Mucosa of gallbladder (tissue), 1 donor: ENCODE measurements at places on chromosomes 6 and 20. TPM values are rescaled to one million over a fixed set of nuclear protein-coding genes. Genes with fewer than 3 reads are reported as not detected.

DNA sequence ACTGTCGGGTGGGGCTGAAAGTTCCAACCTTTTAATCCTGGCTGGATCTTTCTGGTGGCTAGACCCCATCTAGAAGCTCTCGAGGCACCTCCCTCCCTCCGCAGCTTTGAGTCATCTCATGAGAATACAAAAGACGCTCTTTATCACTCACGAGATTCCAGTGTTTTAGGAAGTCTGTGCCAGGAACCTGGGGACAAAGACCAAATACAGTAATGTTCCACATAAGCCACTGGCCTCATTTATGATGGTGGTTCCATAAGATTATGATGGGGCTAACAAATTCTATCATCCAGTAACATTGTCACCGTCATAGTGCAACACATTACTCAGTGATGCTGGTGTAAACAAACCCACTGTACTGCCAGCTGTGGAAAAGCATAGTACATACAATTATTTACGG, 48.7 kb downstream of the NCOA7 start:
- DNase-seq = no peak

DNA sequence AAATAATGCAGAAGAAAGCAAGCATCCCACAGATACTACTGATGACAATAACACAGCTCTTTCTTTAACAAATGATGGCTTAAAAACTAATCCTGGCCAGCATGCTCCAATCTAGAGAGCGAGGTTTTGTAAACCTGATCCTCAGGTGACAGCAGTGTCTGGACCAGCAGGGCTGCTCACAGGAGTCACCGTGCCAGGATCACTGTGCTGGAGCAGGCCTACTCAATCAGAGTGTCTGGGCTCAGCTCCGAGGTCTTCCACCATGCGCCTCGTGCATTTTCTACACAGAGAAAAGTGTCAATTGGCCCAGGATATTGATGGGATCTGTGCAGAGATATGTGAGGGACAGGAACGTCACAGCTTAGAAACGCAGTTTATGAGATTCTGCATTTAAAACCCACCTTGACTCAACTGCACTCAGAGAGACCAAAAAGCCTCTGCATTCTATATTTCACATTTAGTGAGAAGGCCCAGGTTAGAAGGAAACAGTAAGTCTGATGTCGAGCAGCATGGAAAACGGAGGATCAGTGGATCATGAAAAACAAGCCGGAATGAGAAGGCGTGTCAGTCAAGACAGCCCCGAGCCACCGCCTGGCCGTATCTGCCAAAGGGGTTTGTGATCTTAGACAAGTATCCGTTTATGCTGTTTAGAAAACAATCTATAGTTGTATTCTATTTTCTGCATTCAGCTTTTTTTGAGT, 7.8 kb downstream of the RAMACL start:
- no peak for DNase-seq

GRCh38 chr6:72649032-72649984, 27.4 kb downstream of the KCNQ5 start:
- DNase-seq = no peak

DNA sequence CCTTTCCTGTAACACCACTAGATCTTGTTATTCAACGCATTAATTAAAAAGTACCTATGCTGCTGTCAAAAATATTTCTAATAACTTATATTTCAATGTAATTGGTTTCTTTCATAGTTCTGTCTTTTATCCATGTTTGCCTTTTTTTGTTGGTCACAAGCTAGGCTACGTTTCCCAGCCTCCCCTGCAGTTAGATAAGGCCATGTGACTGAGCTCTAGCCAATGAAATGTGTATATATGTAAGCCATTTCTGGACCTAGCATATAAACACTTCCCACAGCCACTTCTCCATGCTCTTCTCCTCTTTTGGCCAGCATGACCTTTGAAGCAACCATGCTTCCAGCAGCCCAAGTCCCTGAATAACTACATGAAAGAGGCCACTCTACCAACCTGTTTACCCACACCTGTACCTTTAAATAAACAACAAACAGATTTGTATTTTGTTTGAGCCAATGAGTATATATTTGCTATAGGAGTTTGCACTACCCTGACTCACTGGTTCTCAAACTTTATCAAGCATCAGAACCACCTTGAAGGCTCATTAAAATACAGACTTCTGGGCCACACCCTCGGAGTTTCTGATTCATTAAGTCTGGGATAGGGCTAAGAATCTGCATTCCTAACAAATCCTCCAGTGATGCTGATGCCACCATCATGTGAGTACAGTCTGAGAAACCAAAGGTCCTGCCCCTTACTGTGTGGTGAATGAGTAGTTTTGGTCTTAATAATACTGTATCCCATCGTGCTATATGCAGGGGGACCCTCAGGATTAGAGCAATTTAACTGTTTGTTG, 45.6 kb upstream of the BEND6 start:
- DNase-seq = no peak

- peak; percentile 20 for DNase-seq
These were observed 36.8 kb downstream of the YTHDF1 start for GRCh38 chr20:63178889-63179686.

GRCh38 chr20:6704132-6704861, 63.2 kb upstream of the BMP2 start:
- DNase-seq = peak; percentile 59

DNA sequence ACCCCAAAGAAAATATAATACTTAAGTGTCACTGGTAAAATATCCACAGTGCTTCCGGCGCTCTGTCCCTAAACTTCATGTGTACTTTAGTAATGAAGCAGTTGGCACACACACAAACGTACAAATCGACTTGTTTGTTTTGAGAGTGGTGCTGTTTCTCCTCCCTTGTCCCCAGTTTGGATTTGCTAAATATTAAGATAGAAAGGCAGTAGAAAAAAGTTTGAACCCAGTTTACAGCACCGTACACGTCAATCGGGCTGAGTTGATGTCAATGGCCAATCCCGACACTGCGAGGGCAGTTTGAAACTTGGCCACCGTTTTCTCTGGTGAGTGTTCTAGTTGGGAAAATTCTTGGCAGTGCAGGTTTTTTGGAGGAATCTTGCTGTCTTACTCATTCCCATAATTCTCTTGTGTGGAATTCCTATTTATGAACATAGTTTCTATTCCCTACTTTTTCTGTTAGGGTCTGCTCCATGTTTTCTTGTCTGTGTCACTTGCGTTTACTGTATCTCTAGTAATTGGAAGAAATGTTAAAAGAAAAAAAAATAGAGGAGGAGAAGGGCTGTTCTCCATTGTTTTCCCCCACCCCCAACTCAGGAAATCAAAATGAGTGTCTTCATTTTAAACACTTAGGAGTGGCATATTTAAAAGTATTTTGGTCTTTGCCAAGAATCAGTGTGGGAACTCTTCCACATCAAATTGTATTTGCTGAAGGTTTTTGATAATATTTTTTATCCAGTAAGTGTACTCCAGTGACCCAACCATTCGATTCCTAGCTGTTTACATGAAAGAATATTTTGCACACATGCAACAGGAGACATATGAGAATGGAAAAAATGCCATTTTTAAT, 72.3 kb downstream of the OR2B2 start:
- peak; percentile 28 for DNase-seq

GRCh38 chr20:8291873-8292272, 159.8 kb downstream of the PLCB1 start:
- no peak for DNase-seq

The BPIFB2 gene
- 0.17 TPM for total RNA-seq

The PEDS1 gene
- 28.6 TPM for total RNA-seq

GRCh38 chr20:32436968-32437367, 78.8 kb downstream of the ASXL1 start:
- DNase-seq = no peak

DNA sequence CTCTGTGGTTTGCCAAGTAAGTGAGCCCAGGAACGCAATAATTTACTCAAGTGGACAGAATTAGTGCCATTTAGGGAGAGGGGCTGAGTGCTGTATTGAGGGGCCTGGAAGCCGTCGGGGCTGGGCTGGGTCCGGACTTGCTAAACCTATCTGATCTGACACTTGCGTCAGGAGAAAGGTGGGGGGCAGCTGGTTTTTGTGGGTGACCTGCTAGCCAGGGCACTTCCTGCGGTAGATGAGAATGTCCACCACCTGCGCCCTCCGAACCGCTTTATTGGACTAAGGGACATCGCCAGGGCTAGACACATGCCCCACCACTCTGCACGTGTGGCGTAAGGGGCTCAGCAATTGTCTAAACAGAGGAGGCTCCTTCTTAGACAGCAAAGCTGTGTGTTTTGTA, 139.1 kb downstream of the CDH4 start:
- no peak for DNase-seq

The CST3 gene
- total RNA-seq = 2,306 TPM

- no peak for DNase-seq
These were observed 7.7 kb upstream of the BACH2 start for GRCh38 chr6:90304308-90304707.

The TRIM40 gene
- total RNA-seq = not detected

DNA sequence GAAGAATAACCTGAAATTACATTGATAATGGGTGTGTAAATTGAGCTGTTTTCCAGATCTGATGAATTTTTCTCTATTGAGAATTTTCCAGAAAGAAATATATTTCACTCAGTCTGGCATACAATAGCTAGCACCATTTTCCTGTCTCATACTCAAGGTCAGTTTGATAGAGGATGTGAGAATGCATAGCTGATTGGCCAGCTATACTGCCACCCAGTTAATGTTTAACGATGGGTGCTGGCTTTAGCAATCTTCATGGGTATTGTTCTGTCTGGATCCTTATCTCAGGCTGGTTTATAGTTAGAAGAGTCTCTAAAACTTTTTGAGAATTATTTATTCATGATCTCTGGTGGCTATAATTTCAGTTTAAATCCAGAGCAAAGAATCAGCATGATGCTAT, 147.4 kb downstream of the HDGFL1 start:
- peak; percentile 61 for DNase-seq

DNA sequence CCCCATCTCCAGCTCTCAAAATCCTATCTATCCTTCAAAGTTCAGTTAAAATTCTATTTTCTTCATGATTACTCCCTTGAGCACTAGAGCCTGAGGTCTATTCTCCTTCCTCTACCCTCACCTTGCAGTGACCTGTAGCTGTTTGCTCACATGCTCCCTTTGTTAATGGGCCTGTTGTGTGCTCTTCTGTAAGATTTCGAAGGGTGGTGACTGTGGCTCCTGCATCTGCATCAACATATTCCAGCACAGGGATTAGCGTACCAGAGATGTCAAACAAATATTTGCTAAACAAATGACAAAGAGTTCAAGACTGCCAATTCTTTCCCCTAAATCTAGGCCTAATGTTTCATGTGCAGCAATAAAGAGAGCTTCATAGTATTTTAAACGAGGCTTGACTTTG, 69.5 kb downstream of the ELOVL5 start:
- no peak for DNase-seq

The IMPG1 gene
- total RNA-seq = not detected

DNA sequence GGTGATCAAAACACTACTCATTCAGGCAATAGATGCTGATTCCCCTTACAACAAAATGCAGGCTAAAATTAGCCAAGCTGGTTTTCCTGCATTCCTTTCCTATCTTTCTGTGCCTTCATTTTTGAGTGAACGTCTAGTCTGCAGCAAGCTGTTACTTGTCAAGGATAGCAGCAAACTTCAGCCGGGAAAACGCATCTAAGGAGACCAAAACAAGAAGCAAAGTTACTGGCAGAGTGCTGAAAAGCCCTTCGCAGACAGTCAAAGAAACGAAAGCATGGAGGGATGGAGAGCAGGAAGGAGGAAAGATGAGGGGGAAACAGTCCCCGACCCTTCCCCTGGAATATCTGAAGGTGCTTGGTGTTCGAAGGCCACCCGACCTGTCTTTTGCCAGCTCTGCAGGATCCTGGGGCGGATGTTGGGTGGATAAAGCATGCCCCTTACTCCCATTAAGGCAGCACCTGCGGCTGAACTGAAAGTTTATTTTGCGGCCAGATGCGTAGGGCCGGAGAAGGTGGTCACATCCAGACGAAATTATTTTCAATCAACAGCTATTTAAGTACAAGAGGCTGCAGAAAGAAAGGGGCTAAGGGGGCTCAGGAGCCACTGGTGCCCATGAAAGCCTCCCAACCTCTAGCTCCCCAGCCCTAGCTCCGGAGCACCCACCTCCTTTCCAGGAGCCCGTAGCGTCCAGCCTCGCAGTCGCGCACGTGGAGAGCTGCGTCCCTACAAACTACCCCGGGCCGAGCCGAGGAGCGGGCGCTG, 538 bp downstream of the FERMT1 start:
- peak; percentile 25 for DNase-seq

DNA sequence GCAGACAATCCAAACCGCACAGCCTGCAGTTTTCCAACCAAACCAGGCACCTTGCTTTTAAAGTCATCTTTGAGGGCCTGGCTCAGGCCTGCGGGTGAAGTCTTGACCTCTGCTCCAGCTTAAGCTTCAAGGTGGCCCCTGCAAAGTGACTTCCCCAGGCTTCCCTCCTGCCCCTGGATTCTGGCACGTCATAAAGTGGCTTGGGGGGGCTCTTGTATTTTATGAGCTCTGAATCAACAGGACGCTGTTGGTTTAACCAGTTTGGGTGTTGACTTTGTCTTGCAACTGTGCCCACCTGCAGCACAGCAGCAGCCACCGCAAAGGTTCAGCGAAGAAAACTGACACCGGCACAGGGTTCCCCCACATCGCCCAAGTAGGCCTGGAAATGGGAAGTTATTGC, 81.2 kb downstream of the NFATC2 start:
- no peak for DNase-seq

- DNase-seq = no peak
These were observed 25.0 kb upstream of the SH3BGRL2 start for GRCh38 chr6:79605968-79606764.

The CLPSL1 gene
- total RNA-seq = 0.49 TPM

- no peak for DNase-seq
These were observed 979 bp upstream of the ABCF1 start for GRCh38 chr6:30570263-30570662.

- peak; percentile 28 for DNase-seq
These were observed 65.8 kb downstream of the PHACTR2 start for GRCh38 chr6:143743301-143744166.

GRCh38 chr6:149905371-149905910, 7.5 kb upstream of the RAET1E start:
- DNase-seq = no peak

DNA sequence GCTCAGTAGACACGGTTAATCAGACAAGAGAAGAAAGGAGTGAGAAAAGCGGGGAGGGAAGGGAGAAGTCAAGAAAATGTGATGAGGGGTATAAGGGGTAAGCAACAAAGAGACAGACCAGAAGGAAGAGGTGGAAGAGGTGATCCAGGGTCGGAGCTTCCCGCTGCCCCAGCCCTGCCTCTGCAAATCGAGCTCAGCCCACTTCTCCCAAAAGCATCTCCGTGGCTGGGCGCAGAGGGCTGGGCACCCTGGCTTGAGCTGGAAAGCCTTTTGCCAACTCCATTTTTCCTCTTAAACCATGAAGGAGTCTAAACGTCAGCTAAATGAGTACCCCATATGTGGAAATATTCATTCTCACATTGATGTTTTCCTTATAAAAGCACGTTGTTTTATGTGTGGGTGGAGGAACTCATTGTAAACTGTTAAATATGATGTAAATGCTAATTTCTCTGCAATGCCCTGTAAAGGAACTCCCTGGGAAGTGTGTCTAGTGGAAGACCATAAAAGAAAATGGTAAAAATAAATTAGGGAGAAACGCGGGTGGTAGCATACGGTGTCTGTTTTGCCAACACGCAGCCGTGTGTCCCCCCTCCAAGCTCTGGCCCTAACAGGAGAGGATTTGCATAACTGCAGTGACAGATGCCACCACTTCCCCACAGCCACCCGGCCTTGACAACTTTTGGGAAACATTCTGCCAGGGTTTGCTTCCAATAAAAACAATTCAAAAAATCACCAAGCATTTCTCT, 55.2 kb upstream of the MAFB start:
- DNase-seq = no peak

The ITPA gene
- total RNA-seq = 44.4 TPM
